ENCODE measurements at places on chromosomes 11 and 22.

DNA sequence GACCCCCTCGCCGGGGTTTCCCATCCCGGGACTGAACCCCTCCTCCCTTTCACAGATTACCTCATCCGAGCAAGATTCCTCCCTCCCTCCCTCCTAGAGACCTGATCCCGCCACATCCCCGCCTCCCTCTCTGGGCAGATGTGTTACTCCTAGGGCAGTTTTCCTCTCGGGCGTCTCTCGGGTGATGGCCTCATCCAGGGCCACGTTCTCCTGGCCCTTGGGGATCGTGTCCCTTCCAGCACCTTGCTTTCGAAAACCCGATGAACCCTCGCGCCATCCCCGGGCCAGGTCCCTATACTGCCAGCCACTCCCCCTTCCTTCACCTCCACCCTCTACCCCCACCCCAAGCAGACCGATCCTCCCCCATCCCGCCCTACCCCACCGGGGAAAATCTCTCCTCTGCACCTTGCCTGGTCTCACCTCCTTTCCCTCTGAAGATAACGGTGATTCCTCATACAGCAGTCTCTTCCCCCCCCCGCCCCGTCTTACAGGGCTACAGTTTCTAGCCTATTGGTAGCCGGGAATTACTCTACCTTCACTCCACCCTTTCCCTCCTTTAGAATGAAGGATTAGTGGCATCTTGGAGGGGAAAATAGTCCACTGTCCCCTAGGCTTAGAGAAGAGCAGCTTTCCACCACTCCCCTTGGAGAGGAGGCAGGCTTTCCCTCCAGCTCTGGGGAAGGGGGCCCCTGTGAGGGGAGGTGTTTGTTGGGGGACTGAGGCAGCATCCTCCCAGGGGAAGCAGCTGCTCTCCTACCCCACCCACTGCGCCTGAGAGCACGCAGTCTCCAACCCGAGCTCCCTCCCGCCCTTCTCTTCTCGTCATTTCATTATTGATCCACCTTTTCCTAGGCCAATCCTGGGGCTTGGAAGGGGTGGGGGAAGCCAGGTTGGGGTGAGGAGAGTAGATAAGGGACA lies 1.2 kb downstream of the KMT2A start:
- peak overlapping the region; percentile 94 for H3K27ac ChIP-seq
- H3K4me3 ChIP-seq, result peak overlapping the region; percentile 93
- H3K27me3 ChIP-seq, result peaks cover 4% of the 10 kb centered on the region
- DNase-seq, result peak; percentile 67
- H3K36me3 ChIP-seq, result peaks cover 23% of the 10 kb centered on the region
- peaks cover 56% of the 10 kb centered on the region for H3K4me1 ChIP-seq

GRCh38 chr22:49548356-49549202 lies 279.1 kb downstream of the BRD1 start:
- H3K27me3 ChIP-seq, result no peaks in the 10 kb centered on the region
- H3K36me3 ChIP-seq, result no peaks in the 10 kb centered on the region
- no peaks in the 10 kb centered on the region for H3K4me1 ChIP-seq
- H3K27ac ChIP-seq, result no peak overlapping the region

- peaks cover 3% of the 10 kb centered on the region for H3K4me1 ChIP-seq
- peaks cover 5% of the 10 kb centered on the region for H3K27me3 ChIP-seq
- DNase-seq, result no peak
- no peak overlapping the region for H3K27ac ChIP-seq
These were observed 189.3 kb downstream of the DBX1 start for GRCh38 chr11:19970944-19971343.

DNA sequence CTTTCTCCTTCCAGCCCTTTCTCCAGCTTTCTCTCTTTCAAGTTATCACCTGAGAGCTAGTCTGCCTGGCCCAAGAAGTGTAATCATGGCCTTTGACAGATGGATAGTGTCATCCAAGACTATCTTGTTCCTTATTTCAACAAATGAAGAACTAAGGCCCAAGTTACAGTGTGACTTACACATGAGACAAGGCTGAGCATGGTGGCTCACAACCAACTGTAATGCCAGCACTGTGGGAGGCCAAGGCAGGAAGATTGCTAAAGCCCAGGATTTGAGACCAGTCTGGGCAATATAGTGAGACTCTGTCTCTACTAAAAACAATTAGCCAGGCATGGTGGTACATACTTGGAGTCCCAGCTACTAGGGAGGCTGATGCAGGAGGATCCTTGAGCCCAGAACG lies 3.7 kb upstream of the RANGAP1 start:
- H3K4me3 ChIP-seq, result no peak overlapping the region
- H3K4me1 ChIP-seq, result peaks cover 23% of the 10 kb centered on the region
- H3K36me3 ChIP-seq, result peaks cover 2% of the 10 kb centered on the region
- peak overlapping the region; percentile 31 for H3K27ac ChIP-seq
- no peaks in the 10 kb centered on the region for H3K27me3 ChIP-seq
- no peak for DNase-seq

- H3K27me3 ChIP-seq, result peaks cover 69% of the 10 kb centered on the region
- peak; percentile 76 for DNase-seq
- no peaks in the 10 kb centered on the region for H3K36me3 ChIP-seq
- peak overlapping the region; percentile 80 for H3K4me3 ChIP-seq
These were observed 7.0 kb upstream of the L3MBTL2 start for GRCh38 chr22:41198027-41198580.

- H3K4me1 ChIP-seq, result no peaks in the 10 kb centered on the region
- peaks cover 19% of the 10 kb centered on the region for H3K27me3 ChIP-seq
- DNase-seq, result no peak
- no peaks in the 10 kb centered on the region for H3K36me3 ChIP-seq
- H3K27ac ChIP-seq, result no peak overlapping the region
- H3K4me3 ChIP-seq, result no peak overlapping the region
These were observed 14.4 kb downstream of the POU2AF2 start for GRCh38 chr11:111259896-111260295.

GRCh38 chr11:64146036-64146955 lies 19.6 kb downstream of the MACROD1 start:
- H3K36me3 ChIP-seq, result no peaks in the 10 kb centered on the region
- H3K27ac ChIP-seq, result no peak overlapping the region
- peaks cover 18% of the 10 kb centered on the region for H3K4me1 ChIP-seq
- H3K27me3 ChIP-seq, result peaks cover 4% of the 10 kb centered on the region
- no peak overlapping the region for H3K4me3 ChIP-seq

DNA sequence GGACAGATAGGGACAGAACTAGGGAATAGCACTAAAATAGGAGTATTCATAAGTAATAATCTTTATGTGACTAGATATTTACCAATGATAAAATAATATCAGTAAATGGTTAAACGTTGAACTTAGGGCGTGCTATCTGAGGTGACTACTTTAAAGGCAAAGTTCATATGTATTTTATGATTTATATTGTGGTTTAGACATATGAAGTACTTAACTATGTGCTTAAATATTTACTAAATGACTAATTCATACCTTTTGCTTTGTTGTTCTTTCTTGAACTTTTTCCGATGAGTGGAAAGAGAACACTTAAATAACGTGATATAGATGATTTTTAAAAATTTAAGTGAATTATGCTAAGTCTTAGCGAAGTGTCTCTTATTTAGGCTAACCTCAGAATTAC lies 14.7 kb downstream of the LUZP2 start:
- DNase-seq, result no peak
- H3K4me3 ChIP-seq, result no peak overlapping the region
- H3K27ac ChIP-seq, result no peak overlapping the region
- no peaks in the 10 kb centered on the region for H3K27me3 ChIP-seq
- no peaks in the 10 kb centered on the region for H3K4me1 ChIP-seq
- H3K36me3 ChIP-seq, result no peaks in the 10 kb centered on the region

GRCh38 chr11:45771193-45771565 lies 33.8 kb upstream of the SLC35C1 start:
- peak overlapping the region; percentile 73 for H3K4me3 ChIP-seq
- peaks cover 18% of the 10 kb centered on the region for H3K4me1 ChIP-seq
- peak; percentile 78 for DNase-seq
- peaks cover 38% of the 10 kb centered on the region for H3K27me3 ChIP-seq
- H3K36me3 ChIP-seq, result no peaks in the 10 kb centered on the region

GRCh38 chr11:121443688-121444275 lies 8.3 kb upstream of the SORL1 start:
- no peaks in the 10 kb centered on the region for H3K27me3 ChIP-seq
- peaks cover 59% of the 10 kb centered on the region for H3K4me1 ChIP-seq
- DNase-seq, result no peak
- no peak overlapping the region for H3K27ac ChIP-seq
- no peak overlapping the region for H3K4me3 ChIP-seq

DNA sequence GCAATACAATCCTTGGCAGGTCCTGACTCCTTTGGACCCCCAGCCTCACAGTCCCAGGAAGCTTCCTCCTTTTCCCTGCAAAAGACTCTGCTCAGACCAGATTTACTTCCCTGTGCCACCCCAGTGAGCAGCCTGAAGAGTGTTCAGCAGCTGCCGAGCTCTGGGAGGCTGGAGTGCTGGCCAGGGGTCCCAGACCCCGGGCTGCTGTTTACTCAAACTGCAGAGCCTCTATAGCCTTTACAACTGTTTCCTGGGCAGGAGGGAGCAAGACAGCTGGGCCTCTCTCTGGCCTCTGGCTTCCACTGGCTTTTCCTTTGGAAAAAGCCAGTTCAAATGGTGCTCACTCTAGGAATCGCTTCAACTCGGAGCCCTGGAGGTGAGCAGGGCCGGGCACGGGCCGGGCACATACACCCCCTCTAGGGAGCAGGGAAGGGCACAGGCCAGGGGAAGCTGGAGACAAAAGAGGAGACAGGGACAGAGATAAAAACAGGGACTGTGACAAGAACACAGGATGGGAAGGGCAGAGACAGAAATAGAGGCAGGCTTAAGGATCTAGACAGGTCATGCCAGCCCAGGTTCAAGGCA lies 932 bp downstream of the IRAG1 start:
- peaks cover 51% of the 10 kb centered on the region for H3K27me3 ChIP-seq
- no peak overlapping the region for H3K4me3 ChIP-seq
- H3K4me1 ChIP-seq, result no peaks in the 10 kb centered on the region
- no peaks in the 10 kb centered on the region for H3K36me3 ChIP-seq

DNA sequence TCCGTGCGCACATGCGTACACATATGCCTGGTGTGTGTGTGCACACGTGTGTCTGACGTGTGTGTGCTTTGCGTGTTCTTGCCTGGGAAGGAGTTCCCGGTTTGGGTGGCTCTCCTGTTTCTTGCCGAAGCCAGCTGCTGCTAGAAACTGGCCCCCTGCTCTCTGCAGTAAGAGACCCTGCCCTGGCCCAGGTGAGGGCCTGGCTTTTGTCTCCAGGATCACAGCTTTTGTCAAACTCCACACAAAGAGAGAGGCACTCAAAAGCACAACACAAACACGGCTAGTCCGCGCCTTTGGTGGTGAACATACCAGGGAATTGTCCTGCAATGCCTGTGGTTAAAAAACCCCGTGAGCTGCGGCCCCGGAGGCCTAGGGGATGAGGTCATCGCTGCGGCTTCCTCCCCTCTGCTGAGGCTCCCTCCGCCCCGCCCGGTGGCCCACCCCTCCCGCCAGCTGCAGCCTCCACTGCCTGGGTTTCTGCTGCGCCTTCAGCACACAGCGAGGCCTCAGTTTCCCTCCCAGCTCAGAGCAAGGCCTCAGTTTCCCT lies 88.9 kb downstream of the KCNQ1 start:
- no peak overlapping the region for H3K27ac ChIP-seq
- peak; percentile 39 for DNase-seq
- peaks cover 16% of the 10 kb centered on the region for H3K4me1 ChIP-seq
- H3K36me3 ChIP-seq, result peaks cover 1% of the 10 kb centered on the region
- no peak overlapping the region for H3K4me3 ChIP-seq

DNA sequence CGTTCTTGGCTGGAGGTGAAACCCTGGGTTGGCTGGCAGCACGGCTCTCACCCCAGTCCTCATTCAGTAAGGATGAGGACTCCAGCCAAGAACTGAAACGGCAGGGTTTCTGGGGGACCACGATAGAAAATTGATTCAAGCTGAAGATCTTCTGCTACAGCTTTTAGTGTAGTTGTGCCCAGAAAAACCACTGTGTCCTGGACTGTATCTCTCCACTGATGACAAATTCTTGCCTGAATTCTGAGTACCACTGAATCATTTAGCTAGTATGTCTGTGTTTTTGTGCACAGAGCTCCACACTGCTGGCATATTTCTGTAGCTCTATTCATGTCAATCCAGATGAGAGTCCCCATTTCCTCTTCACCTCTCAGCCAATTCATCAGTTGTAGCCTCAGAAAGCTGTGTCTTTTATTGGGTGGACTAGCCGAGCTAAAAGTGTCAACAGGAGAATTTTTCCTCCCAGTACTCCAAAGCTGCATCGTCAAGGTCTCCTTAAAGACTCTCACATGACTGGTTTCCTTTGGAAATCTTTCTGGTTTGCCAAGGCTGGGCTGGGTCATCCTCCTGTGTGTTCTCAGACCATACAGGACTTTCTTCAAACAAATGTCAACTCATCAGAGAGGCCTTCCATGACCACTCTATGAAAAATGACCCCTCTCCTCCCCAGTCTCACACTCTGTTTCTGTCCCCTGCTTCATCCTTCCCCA lies 144.6 kb downstream of the LDLRAD3 start:
- H3K27ac ChIP-seq, result no peak overlapping the region
- H3K36me3 ChIP-seq, result no peaks in the 10 kb centered on the region
- DNase-seq, result no peak
- H3K4me3 ChIP-seq, result no peak overlapping the region
- H3K4me1 ChIP-seq, result no peaks in the 10 kb centered on the region

DNA sequence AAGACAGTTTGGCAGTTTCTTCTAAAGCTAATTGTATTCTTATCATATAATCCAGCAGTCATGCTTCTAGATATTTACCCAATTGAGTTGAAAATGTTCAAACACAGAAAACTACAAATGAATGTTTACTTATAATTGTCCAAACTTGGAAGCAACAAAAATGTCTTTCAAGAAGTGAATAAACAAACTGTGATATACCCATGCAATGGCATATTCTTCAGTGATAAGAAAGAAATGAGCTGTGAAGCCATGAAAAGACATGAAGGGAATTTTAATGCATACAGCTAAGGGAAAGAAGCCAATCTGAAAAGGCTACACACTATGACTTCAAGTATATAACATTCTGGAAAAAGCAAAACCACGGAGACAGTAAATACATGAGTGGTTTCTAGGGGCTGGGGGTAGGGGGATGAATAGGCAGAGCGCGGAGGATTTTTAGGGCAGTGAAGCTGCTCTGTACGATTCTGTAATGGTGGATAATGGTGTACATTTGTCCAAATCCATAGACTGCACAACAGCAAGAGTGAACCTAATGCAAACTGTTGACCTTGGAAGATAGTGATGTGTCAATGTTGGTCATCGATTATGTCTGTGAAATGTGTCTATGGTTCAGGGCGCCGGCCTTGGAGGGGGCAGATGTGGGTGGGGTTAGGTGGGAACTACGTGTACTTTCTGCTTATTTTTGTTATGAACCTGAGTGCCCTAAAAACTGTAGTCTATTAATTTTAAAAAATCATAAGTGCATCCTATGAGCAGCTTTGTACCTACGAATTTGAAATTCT lies 424.9 kb downstream of the TBC1D22A start:
- H3K4me3 ChIP-seq, result no peak overlapping the region
- no peak overlapping the region for H3K27ac ChIP-seq
- peaks cover 4% of the 10 kb centered on the region for H3K27me3 ChIP-seq
- H3K4me1 ChIP-seq, result no peaks in the 10 kb centered on the region
- no peak for DNase-seq

GRCh38 chr22:22425356-22425755 lies 83.2 kb downstream of the ZNF280B start:
- no peak for DNase-seq
- no peaks in the 10 kb centered on the region for H3K36me3 ChIP-seq
- no peak overlapping the region for H3K4me3 ChIP-seq
- no peaks in the 10 kb centered on the region for H3K4me1 ChIP-seq

- peak overlapping the region; percentile 94 for H3K4me3 ChIP-seq
- H3K36me3 ChIP-seq, result peaks cover 51% of the 10 kb centered on the region
- peaks cover 73% of the 10 kb centered on the region for H3K4me1 ChIP-seq
- H3K27me3 ChIP-seq, result no peaks in the 10 kb centered on the region
- no peak for DNase-seq
These were observed 7.3 kb downstream of the GRAP2 start for GRCh38 chr22:39908136-39908535.

- H3K27me3 ChIP-seq, result peaks cover 43% of the 10 kb centered on the region
- H3K36me3 ChIP-seq, result no peaks in the 10 kb centered on the region
- H3K27ac ChIP-seq, result no peak overlapping the region
- no peak for DNase-seq
- peaks cover 6% of the 10 kb centered on the region for H3K4me1 ChIP-seq
- H3K4me3 ChIP-seq, result no peak overlapping the region
These were observed 5.2 kb upstream of the ZC3H12C start for GRCh38 chr11:110087812-110088534.

Data from activated naive CD4-positive, alpha-beta T cell treated with anti-CD3 and anti-CD28 coated beads, Interleukin-2, amount 10 ng/mL, durations not matched to agents 7 days and 5 days (primary cell).